ENCODE measurements at places on chromosomes 2 and 18.

DNA sequence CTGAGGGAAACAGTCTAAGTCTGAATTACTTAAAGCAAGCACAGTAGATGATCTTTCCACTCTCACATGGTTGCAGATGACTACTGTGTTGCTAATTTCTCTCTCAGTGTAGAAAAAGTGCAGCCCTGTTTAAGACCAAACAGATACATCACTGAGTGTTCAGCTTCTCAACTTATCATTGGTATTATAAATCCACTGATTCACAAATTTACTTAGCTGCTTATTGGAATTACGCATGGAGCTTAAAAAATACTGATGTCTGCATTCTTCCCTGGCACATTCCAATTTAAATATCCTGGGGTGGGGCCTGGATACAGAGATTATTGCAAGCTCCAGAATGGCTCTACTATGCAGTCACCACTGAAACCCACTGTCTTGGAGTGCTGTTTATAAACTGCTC lies 411.2 kb downstream of the RND3 start:
- DNase-seq: peak; percentile 32

DNA sequence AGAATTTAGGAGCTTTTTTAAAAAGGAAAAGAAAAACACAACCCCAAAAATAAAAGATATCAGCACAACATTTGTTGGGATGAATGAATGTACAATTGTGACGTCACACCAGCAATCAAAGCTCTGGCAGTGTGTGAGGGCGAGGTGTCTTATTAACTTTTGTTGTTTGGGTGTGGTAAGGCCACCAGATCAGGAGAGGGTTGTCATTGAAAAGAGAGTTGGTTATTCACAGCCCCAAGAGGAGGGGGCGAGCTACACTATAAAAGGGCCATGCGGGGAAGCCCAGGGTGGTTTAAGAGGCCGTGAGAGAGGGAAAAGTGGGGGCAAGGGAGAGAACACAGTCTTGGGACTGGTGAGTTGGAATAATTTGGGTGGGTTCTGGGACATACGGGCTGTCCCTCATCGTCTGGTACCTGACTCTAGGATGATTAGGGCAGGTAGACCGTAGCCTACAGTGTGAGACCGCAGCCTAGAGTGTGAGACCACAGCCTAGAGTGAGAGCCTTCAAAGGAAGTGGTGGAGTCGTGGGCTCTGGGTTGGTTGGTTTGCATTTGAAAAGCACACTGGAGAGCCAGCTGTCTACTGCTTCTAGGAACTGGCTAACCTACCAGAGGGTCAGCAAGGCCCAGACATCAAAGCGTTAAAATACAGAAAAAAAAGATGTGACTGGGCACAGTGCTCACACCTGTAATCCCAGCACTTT lies 128.4 kb downstream of the INO80D start:
- DNase-seq: no peak

- no peak for DNase-seq
Observed at GRCh38 chr2:96757477-96757860, 3.2 kb upstream of the CNNM4 start.

- DNase-seq: no peak
Observed at GRCh38 chr2:228675091-228675490, 493.6 kb upstream of the SPHKAP start.

GRCh38 chr2:16671760-16672159 lies 6.1 kb upstream of the CYRIA start:
- no peak for DNase-seq

DNA sequence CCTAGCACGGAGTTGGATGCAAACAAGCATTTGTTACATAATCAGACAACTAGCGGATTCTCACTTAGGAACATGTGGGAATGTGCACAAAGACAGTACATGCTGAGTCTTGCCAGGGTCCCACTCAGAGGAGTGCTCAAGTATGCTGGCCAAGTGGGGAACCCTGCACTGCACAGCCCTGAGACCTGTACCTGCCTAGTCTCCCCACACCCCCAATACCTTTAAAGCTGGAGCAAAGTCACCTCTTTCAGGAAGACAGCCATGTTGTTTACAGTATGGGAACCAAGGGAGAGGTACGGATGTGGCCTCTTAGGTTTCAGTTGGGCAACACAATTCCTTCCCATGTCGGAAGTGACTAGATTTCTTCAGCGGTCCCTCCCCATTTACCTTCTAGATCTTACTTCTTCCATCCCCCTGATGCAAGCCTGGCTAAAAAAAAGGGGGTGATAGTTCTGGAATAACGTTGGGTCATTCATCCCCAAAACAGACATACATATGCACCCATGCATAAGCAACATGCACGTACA lies 10.7 kb downstream of the CXCR1 start:
- no peak for DNase-seq

DNA sequence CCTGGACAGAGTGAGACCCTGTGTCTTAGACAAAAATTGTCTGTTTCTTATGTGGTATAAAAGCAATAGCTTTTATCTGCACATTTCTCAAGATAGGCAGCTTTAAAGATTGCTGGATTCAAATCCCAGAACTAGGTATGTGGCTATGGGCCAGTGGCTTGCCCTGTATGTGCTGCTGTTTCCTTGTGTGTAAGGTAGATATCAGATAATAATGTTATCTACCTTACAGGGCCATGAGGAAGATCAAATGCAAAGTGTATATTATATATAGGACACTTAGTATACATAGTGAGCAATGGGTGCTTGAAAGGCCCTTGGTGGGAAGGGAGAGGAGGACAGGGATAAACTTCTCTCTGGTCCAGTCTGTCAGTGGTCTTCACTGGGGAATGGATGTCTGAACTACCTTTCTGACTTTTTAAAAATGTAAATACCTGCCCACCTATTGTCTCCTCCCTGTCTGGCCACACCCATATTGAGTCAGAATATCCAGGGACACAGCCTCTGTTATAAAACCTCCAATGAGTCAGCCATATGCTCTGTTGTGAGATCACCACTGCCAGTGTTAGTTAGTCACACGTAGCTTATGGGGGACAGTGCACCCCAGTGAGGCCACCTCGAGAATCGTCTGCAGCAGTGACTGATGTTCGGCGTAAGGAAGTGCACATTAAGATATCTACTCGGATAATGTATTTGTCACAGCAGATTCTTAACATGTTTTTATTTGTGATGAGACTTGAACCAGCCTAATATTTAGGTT lies 383.4 kb downstream of the PTPRM start:
- peak; percentile 81 for DNase-seq

DNA sequence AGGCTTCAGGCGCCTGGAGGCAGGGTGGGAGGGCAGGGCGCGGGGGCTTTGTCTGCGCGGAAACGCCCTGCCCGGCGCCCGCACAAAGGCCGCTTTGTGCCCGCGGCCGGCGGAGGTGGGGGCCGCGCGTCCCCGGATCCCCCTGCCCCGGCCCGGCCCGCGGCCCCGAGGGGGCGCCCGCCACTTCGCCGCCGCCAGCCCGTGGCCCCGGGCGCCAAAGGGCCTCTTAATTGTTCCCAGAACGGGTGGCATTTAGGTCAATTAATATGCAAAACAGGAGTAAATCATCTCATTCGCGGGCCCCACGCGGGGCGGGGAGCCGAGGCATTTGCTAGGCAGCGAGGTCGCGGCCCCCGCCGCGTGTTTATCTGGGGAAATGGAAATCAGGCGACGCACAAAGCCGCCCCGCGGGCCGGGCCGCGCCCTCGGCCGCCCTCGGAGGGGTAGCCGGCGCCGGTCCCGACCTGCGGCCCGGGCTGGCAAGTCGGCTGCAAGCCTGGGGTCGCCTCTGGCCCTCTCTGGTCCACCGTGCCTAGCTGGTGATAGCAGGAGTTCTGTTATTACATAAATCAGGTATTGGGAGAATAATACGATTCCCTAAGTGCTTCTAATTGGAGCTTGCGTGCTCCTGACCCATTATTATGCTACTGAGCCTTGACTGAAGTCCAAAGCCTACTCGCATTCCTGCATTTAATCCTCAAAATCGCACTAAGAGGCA lies 148.2 kb upstream of the GLI2 start:
- DNase-seq: no peak

DNA sequence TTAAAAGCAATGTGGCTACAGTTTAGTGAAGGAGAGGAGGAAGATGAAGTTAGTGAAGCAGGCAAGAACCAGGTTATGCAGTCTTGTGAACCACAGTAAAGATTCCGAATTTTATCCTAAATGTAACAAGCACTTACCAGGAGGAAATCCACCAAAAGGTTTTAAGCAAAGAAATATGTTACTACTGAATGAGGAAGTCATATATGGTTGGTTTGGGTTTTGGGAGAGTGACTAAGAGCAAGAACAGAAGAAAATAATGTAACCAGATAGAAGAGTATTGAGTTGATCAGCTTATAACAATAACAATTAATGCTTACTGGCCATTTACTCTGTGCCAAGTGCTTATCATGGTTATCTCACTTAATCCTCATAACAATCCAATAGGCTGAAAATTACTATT lies 1.9 kb downstream of the USP37 start:
- no peak for DNase-seq

DNA sequence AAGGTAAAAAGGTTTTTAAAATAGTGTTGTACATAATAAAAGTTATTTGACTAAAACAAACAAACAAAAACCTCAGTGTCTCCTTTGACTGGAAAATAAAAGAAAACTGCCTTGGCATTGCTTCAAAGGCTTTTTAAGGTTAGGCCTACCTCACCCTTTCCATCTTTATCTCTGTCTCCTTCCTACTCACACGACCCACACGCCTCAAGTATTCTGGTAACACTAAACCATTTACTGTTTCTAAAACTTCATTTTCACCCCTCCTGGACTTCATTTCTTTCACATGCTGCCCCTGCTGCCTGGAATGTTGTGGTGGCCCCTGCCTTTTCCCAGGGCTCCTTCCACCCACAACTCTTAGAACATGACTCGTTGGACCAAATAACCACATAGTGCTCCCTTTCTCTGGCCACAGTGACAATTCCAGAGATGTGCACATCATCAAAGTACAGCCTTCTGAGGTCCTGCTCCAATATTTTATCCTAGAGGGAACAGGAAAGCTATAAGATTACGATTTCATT lies 54.0 kb downstream of the ERBB4 start:
- no peak for DNase-seq

GRCh38 chr18:45528712-45529336 lies 86.5 kb upstream of the SLC14A2 start:
- no peak for DNase-seq

DNA sequence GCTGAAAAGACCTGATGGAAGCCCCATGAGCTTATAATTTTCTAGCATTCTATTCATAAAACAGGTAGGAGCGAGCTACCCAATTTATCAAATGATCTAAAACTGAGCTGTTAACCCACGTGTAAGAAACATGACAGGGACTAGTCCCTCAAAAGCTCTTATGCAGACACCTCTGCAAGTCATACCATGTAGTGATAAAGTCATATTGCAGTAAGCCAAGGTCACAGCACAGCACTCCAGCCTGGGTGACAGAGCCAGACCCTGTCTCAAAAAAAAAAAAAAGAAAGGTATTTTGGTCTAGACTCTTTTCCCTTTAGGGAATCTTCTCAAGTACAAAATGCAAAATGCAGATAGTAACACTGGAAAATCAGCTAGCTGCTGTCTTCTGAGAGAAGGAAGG lies 58.9 kb upstream of the ARL5A start:
- DNase-seq: no peak

DNA sequence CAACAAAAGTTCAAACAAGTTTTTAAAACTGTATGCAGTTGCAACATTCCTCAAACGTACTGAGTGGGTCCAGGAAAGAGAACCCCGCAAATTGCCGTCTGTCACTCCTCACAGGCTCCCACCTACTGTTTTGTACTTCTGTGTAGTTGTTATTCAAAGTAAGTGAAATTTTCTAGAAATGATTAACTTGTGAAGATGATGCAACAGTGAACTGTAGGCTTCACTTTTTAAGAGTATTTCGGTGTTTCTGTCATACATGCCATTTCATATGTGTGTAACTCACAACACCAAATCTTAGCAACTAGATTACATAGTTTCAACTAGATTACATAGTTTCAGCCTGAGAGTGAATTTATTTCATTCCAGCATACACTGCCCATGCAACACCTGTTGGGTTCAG lies 226.0 kb upstream of the TANK start:
- DNase-seq: no peak

DNA sequence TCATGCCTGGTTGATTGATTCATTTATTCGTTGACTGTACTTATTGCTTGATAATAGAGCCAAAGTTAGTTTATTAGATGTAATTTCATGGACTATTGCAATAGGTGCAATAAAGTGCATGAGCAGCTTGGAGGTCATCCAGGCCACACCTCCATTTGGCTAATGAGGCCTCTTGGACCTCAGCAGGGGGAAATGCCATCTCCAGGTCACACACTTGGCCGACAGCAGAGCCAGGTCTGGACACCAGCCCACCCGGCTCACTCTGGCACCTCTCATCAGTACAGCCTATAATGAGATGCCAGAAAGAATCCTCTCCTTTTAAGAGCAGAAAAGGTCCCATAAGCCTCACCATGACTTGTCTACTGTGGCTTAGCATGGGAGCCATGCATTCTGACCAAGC lies 71.2 kb upstream of the AFF3 start:
- DNase-seq: no peak

GRCh38 chr2:18630101-18630500 lies 40.7 kb upstream of the NT5C1B start:
- DNase-seq: no peak

GRCh38 chr2:41791523-41791922 lies 256.3 kb upstream of the PKDCC start:
- peak; percentile 59 for DNase-seq

GRCh38 chr2:25230198-25230947 lies 62.0 kb upstream of the POMC start:
- DNase-seq: no peak

DNA sequence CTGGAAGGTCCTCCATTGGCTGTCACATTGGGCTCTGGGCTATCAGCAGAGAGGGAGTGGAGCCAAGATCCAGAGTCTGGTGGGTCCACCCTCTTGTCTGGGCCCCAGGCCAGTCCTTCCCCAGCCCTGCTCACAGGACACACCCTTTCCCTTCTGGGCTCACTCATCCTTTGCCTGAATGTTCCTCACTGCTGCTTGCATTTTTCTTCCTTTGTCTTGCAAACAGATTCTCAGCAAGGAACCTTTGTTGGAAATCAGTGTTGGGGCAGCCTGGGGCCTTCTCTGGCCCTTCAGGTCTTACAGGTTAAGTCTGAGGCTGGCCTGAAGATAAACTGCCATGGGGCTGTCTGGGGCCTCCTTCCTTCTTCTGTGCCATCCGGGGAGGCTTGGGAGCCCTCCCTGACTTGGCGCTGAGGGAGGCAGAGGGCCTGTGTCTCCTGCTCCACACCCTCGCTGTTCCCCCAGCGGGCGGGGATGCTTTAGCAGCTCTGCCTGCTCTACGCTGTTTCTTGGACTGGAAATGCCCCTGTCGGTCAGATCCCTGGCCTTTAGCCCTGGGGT lies 11.5 kb upstream of the CELF4 start:
- no peak for DNase-seq

- no peak for DNase-seq
Observed at GRCh38 chr18:63820694-63821093, 45.5 kb downstream of the SERPINB7 start.

DNA sequence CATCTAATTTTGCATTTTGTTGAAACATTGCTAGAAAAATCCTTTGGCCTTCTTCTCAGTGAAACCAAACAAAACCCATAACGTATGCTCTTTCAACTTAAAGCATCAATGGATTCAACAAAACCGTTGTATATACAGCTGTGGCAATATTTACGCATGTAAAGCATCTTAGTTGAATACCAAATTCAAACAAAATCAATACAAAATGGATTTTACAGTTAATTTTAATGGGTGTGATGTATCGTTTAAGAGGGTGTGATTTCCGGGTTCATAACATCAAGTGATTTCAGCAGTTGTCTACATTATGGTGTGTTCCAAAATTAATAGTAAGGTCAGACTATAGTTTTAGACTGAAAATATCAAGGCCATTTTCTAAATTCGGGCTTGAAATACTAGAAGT lies 198.2 kb downstream of the TGIF1 start:
- DNase-seq: no peak

GRCh38 chr18:8667846-8668245 lies 37.5 kb upstream of the MTCL1 start:
- DNase-seq: no peak

- no peak for DNase-seq
Observed at GRCh38 chr18:58605027-58606020, 23.6 kb downstream of the ALPK2 start.
